ENCODE measurements at places on chromosomes 16 and 17.
A peak's percentile ranks its signal among the peaks of the same experiment; 100 is the strongest.

GRCh38 chr17:66548659-66549310 lies 246.4 kb downstream of the PRKCA start:
- DNase-seq, result no peak

GRCh38 chr17:1908699-1909309 lies 79.0 kb downstream of the RPA1 start:
- DNase-seq, result peak; percentile 61

DNA sequence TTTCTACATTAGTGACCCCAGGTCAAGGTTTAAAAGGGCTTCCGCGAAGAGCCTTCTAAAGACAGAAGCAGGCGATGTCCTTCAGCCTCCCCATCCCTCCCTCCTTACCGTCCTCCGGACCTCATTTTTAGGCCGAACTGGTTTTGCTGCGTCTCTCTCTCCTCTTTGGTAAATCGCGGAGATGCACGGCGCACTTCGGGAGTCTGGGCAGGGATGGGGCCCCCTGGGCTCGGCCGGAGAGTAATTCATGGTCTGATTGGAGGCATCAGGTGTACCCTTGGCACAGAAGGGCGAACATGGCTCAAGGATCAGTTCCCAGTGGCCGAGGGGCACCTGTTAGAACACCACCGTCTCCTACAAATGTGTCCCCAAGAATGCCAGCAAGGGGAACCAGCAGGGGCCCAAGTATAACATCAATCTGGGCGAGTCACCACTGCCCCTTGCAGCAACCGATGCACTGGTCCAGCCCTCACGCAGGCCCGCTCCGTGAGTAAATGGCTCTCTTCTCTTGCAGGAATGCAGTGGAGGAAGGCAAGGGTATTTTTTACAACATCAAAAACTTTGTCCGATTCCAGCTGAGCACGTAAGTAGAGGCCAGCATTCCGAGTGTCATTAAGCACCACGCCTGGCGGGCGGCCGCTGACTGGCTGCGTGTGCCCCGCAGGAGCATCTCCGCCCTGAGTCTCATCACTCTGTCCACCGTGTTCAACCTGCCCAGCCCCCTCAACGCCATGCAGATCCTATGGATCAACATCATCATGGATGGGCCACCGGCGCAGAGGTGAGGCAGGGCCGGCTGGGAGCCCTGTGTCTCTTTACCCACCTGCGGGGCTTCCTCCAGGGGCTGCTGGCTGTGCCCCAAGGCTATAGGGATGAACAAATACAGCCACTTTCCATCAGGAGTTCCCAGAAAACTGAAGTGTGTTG lies 45.6 kb downstream of the MEAK7 start:
- DNase-seq, result no peak

- no peak for DNase-seq
Observed at GRCh38 chr16:51113236-51114125, 37.6 kb downstream of the SALL1 start.

- DNase-seq, result no peak
Observed at GRCh38 chr16:19488213-19488640, 33.7 kb downstream of the GDE1 start.

DNA sequence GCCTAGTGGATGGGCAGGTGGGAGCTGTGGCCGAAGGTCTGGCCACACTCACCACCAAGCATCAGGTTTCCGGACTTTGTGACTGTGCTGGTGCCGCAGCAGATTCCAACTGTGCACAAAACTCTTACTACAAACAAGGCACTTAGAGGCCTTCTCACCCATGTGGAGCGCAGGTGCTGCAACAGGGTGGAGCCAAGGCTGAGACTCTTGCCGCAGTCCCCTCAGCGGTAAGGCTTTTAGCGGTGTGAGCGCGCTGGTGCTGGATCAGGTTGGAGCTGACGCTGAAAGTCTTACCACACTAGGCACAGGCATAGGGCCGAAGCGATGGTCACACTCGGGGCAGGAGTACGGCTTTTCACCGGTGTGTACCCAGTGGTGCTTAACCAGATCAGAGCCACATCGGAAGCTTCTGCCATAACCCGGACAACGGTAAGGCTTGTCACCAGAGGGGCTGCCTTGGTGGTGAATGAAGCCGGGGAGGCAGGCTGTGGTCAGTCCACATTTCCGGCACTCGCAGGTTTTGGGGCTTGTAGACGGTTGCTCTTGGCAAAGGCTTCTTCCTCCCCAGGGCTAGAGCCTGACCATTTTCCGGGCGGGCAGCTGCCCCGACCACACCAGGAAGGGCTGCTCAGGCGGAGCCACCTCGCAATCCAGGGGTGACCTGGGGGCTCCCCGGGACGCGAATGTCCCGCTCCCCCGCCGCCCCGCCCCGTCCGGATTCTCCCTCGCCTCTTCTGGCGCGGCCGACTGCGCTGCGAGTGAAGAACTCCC lies 1.0 kb upstream of the ARMC5 start:
- DNase-seq, result no peak

GRCh38 chr17:14545156-14545906 lies 244.4 kb downstream of the HS3ST3B1 start:
- DNase-seq, result no peak

GRCh38 chr17:80929449-80929848 lies 62.2 kb upstream of the CHMP6 start:
- no peak for DNase-seq

- no peak for DNase-seq
Observed at GRCh38 chr16:86431540-86431939, 78.8 kb upstream of the FOXF1 start.

DNA sequence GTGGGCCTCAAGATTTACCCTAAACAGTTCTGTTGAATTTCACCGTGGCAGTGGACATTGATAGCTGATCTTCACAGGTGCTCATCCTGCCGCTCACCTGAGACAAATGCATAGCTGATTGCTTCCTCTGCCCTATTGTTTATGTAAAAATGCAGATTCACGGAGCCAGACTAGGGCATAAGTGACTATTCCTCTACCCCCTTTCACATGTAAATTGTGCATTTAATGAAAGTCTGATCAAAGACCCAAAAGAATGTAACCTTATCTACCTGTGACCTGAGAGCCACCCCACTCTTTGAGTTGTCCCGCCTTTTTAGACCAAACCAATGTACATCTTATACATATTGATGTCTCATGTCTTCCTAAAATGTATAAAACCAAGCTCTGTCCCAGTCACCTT lies 312.4 kb upstream of the CDH5 start:
- no peak for DNase-seq

GRCh38 chr17:9472541-9472940 lies 103.1 kb downstream of the STX8 start:
- DNase-seq, result no peak

Data from NCI-H1436 treated with DMSO at 0.1 percent for 48 hours (cell line).